ENCODE measurements at places on chromosomes 1 and 21. TPM values are rescaled to one million over a fixed set of nuclear protein-coding genes. Genes with fewer than 3 reads are reported as not detected.
A peak's percentile ranks its signal among the peaks of the same experiment; 100 is the strongest.

Gene KRTAP7-1
- total RNA-seq = not detected

Gene CDK18
- total RNA-seq = 1.7 TPM

Gene SMYD2
- total RNA-seq = 26.0 TPM

Gene VCAM1
- total RNA-seq = 0.98 TPM

Gene PRR9
- total RNA-seq = not detected

Gene SPATA21
- total RNA-seq = not detected

Gene HUNK
- 12.2 TPM for total RNA-seq

DNA sequence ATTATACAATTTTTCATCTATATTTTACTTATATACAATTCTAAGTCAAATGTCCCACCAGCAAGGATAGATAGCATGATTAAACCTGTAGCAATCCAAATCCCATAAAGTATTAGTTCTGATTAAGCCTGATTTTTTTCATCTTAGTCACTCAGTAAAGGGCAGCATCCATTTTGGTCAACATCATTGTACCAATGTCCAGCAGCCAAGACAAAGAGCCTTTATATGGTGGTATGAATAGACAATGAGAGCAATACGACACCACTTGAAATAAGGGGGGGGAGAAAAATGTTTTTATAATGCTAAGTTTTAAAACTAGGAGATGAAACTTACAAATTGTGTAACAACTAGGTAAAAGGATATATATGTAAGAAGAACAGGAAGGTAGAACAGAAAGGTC is 7.4 kb downstream of the ZNF644 start:
- DNase-seq = no peak

GRCh38 chr1:235808223-235808622 is 58.5 kb downstream of the LYST start:
- no peak for DNase-seq

DNA sequence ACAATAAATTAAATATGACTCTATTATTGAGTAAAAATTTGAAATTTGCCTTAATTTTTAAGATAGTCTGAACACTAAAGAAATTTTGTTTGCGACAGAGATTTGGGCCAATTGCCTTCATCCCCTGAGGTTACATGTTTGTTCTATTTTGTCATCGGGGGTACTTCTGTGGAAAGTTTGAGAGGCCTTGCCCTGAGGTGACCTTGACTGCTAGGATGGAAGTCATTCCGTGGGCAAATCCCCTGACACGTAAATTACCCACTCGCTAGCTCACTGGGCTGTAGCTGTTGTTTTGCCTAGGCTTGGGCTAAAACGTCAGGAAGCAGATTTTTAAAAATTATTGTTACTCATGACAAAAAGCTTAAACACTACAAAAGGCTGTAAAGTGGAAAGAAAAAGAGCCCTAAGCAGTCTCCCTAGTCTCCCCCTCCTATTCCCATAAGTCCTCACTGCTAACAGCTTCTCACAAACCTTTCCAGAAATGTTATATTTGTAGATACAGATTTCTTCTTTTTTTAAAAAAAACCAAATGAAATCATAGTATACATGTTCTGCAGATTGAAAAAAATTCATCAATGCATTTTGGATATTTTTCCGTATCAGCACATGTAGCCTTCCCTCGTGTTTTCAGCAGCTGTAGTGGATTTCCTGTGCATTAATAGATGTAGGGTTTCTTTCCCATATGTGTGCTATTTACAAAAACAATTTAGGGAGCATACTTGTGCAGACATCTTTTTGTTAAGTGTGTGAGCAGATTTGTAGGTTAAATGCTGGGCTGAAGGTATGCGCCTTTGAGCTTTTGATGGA is 142.7 kb downstream of the MRPS6 start:
- DNase-seq = no peak

DNA sequence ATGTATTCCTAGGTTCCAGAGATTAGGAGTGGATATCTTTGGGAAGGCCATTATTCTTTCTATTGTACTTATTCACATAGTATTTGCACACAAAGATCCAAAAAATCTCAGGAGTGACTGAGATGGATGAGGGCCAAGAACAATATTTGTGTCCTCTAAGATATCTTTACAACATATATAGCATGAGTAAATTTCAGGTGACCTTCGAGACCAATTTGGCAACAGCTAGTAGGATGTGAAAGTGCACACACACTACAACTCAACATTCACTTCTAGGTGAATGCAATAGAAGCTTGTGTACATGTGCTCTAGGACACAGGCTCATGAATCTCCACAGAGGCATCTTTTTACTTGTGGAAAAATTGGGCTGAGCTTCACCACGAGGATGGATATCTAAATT is 224.0 kb downstream of the C1orf94 start:
- no peak for DNase-seq

GRCh38 chr1:30762152-30762929 is 4.8 kb upstream of the LAPTM5 start:
- DNase-seq = no peak

- no peak for DNase-seq
Observed at GRCh38 chr1:164841702-164842465, 282.9 kb downstream of the PBX1 start.

- DNase-seq = peak; percentile 92
Observed at GRCh38 chr1:204828352-204828850, 42.3 kb upstream of the NFASC start.

GRCh38 chr1:94875794-94876193 is 51.1 kb downstream of the CNN3 start:
- DNase-seq = no peak

DNA sequence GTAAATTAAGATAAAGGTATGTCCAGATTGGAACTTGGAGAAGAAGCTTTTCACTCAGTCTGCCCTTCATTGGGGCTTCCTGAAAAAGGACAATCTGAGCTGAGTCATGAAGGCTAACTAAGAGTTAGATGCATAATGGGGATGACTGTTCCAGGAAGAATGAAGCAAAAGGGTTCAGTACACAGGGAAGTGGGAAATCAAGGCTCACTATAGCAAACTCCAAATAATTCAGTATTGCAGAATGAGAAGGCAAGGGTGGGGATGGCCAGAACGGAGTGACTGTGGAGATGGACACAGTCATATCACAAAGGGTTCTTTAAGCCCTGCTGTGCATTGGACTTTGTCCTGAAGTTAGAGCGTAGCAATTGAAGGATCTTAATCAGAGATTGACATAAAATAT is 158.3 kb downstream of the FGGY start:
- DNase-seq = no peak

DNA sequence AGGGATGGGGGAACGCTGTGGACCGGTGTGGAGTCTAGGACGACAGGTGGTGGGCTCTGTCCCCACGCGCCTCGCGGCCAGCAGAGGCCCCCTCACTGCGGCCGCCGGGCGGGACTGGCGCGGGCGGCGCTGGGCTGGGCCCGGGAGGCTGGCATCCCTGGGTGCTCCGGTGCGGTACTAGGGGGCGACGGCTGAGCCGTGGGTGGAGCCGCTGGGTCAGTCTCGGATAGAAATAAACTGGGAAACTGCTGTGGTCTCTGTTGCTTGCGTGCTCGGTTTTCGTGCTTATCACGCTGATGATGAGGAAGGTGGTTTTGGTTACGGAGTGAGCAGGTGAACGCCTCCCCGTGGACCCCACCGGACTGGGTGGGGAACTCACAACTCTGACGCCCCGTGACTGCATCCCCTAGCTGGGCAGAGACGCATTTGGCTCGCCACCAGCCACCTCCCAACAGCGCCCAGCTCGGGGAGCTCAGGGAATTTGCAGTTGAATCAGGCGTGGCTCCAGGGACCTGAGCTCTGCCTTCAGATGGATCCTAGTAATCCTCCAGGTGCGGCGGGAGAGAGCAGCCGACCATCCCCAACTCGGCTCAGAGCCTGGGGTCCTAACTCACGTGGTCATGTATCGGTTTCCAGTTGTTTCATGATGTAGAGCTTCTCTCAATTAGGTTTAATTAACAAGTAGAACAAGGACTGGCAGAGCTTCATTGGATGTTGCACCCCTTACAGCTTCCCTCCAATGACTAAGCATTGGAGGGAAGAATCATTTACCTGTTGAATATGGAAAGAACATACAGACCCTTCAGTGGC is 32.1 kb downstream of the HSD17B7 start:
- peak; percentile 45 for DNase-seq

DNA sequence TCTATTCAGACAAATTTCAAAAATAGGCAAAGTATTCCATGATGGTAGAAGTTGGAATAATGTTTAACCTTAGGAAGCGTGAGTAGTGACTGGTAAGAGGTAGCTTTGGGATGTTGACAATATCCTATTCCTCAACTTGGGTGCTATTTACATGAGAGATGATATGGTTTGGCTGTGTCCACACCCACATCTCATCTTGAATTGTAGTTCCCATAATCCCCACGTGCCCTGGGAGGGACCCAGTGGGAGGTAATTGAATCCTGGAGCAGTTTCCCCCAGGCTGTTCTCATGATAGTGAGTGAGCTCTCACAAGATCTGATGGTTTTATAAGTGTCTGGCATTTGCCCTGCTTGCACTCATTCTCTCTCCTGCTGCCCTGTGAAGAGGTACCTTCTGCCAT is 67.3 kb downstream of the PLPPR4 start:
- no peak for DNase-seq

DNA sequence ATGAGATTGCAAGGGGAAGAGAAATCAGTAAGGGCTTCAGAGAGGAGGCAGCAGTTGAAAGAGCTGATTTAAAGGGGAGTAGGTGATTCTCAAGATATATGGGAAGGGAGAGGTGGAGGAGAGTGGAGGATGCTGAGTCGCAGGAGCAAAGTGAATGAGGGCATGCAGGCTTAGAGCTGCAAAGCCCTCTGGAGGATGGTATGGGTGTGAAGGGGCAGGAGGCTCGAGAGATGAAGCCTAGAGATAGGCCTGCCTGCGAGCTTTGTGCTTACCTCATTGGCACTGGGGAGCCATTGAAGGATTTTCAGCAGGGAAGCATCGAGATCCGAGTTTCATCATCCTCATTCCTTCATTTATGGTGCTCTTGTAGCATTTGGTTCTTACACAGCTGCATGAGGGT is 15.8 kb upstream of the SH2D2A start:
- no peak for DNase-seq

DNA sequence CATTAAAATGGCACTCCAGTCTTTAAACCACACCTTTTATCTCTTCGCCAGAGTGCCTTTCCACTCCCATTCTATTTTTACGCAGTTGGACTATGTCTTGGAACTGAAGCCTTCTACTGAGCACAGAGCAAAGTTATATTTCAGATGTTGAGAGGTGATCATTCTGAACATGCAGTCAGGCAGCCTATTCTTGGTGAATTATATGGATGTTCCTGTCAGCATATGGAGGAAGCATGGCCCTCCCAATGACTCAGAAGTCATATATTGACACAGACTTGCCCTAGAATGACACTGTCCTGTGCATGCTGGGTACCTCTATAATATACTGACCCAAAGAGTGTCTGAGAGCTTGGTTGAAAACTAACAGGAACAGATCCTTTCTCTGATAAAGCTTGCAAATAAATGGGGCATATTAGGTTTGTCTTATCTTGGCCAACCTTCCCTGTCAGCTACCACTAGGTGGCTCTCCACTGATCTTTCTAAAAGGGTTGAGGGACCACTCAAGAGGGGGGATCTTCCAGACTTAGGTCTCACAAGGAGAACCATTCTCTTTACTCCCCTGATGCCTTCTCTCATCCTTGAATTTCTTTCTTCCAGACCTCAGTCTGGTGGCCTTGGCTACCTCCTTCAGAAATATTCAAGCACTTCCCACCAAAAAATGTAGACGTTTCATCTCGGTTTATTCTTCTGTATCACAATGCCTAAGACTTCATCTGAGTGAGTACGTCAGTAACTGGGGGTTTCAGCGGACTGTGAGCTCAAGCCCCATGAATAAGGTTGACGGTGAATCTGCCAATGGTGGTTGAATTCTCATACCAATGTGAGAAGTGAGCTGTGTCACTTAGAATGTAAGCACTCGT is 11.8 kb upstream of the ALG14 start:
- no peak for DNase-seq

- DNase-seq = no peak
Observed at GRCh38 chr1:36710951-36711350, 228.2 kb upstream of the CSF3R start.

- DNase-seq = peak; percentile 91
Observed at GRCh38 chr1:229227298-229227919, 43.5 kb upstream of the RAB4A start.

DNA sequence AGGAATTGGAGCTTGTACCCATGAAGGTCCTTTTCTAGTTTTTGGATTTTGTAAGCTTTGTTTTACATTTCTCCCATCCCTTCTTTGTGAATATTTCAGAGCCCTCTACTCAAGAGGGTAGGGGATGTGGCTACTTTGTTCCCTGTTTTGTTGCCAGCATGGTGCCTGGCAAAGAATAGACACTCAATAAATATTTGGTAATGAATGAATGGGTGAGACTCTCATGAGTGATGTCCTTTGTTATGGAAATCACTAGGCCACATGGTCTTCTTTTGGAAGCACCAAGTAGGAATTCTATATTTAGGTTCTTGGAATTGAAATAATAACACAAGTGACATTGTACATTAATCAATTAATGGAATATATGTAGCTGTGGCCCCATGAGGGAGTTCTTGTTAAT is 26.8 kb upstream of the ATP5PO start:
- no peak for DNase-seq

DNA sequence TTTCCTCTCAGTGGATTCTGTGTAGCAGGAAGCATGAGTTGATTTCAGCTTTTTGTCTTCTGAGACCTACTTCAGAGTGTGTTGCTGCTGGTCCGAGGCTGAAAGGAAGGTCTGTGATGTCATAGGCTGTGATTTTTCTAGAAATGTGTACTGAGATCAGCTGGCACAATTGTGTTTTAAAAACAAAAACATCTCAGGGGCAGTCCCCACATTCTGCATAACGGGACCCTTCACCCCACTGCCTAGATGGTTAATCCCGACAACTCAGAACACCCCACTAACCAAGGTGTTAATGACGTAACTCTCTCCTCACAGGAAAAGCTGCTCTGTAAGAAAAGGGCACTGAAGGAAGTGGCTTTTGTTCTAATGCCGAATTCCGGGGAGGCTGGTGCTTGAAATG is 59.8 kb upstream of the PPP2R5A start:
- no peak for DNase-seq

GRCh38 chr21:36703626-36704280 is 4.8 kb downstream of the SIM2 start:
- DNase-seq = no peak

DNA sequence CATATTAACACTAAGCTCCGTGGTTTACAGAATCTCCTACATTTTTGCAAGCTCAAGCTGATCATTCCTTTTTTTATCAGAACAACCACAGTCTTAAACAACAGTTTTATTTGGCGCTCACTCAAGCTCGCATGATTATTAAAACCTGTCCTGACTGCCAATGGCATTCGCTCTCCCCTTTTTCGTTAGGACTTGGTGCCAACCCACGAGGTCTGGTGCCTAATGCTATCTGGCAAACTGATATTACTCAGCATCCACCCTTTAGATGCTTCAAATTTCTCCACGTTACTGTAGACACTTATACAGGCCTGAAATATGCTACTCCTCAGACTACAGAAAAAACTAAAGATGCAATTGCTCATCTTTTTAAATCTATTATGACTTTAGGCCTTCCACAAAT is 23.0 kb upstream of the ITLN1 start:
- no peak for DNase-seq

GRCh38 chr1:213276236-213276635 is 225.2 kb downstream of the RPS6KC1 start:
- no peak for DNase-seq

DNA sequence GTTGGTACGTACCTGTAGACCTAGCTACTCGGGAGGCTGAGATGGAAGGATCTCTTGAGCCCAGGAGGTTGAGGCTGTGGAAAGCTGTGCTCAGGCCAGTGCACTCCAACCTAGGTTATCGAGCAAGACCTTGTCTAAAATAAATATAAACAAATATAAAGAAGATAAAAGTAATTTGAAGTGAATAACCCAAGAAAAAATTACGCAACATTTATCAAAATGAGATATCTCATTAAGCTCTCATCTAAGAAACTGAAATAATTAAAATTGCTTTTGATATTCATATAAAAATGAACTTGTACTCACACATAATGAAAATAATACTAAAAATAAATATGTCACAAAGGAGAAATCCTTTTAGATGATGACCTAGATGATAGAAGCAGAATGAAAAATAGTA is 647.1 kb upstream of the NCAM2 start:
- DNase-seq = no peak
